ENCODE measurements at places on chromosomes 12 and 14.

DNA sequence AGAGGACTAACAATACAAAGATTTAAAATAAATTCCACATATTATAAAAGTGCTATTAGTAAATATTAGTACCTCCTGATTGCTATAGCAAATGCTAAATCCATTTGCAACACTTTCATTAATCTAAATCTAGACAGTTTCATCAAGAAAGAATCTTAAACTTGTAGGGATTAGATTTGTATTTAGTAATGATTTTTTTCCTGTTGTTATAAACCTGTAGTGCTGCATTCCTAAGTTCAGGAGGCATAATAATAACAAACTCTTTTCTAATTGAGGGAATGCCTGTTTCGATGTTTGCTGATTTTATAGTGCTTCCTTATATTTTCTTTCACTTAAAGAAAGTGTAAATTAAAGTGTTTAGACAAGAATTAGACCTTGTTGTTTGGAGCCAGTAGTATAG lies 166.1 kb downstream of the FOXA1 start:
- DNase-seq: no peak

DNA sequence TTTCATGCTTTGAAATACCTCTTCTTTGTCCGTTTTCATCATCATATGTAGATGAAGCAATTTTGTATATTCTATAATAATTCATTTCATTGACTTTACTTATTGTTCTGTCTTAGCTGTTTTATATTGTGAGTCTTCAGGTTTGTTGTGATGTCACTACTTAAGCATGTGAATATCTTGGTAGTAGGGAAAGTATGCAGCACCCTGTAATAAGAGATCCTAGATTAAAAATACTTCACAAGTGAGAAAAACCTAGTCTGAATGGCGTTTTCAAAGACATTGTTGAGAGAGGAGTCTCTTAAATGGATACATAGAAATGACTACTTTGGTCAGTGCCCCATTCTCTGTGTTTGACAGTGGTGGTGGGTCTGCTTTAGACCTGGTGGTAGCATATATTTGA lies 61.4 kb downstream of the SLC16A7 start:
- DNase-seq: no peak

DNA sequence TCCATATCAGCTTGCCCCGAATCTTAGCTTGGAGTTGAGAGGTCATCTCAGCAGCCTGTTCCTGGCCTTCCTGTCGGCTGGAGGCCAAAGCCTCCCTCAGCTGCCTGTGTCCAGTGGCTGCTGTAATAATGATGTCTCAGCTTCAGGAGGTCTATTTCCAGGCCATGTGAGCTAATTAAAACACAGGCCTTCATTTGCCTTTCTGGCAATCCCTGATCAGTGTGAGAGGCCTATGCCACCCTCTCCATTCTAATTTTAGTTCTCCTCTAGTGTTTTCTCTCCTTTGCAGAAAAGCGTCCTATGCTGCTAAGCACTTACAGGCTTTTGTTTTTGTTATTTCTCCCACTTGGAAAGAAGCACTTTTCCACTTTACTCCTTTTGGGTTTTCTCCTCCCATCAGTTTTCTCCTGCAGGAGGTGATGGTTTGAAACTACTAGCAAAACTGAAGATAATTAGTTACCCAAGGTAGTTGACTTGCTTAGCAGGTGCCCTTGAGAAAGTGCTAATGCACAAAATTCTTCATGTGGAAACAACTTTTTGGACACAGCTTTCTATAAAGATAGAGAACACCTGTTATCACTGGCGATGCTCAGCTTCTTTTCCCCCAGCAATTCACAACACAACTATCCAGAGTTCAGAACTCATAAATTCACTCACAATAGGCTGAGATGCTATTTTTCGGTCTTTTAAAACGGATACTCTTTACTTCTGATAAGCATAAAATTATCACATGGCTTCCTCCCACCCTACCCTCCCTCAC lies 255.3 kb upstream of the GARIN6 start:
- no peak for DNase-seq

- no peak for DNase-seq
Measured at GRCh38 chr12:68240079-68240478, 13.3 kb downstream of the IL22 start.

DNA sequence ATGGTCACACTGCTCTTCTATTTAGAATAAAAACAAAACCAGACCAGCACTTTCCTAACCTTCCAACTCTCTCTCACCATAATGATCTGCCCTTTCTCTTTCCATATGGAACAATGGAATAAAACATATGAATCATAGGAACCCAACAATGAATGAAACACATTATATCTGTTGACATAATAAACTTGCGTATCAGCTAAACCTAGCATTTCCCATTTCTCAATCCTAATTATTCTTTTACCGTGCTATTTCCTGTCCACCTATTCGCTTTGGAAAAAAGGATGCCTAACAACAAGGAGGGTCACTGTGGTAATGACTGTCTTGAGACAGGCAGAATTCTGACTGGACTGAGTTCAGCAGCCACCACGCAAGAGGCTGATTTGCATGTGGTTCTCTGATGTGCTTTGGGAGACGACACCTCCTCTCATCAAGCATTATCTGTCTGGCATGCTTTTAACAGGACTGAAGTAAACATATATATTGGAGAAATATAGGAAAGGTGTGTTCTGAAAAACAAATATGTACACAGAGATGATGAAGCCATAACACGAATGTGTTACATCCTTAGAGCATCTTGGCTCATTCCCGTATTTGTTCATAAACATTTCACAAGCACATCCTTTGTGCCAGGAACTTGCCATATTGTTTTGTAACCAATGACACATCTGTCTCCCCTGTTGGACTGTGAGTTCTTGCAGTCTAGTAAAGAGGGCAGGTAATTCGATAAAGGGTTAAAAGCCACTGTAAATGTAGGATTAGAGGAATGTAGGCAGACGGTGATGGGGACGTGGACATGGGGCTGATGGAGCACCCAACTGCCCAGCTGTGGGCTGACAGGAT lies 87.7 kb downstream of the PTPRB start:
- no peak for DNase-seq

GRCh38 chr12:106226884-106227640 lies 20.8 kb downstream of the CKAP4 start:
- peak; percentile 17 for DNase-seq

- DNase-seq: no peak
Measured at GRCh38 chr14:102817942-102818940, 41.0 kb downstream of the TRAF3 start.

DNA sequence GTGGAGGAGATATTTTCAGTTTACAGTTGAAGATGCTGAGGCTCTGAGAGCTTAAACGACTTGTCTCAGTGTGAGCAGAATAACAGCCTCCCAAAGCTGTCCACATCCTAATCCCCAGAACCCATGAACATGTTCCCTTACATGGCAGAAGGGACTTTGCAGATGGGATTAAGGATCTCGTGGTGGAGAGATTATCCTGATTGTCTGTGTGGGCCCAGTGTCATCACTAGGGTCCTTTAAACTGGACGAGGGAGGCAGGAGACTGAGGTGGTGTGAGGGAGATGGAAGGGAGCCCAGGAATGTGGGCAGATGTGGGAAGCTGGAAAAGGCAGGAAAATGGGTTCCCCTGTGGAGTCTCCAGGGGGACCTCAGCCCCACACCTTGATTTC lies 9.6 kb upstream of the KRT80 start:
- no peak for DNase-seq

DNA sequence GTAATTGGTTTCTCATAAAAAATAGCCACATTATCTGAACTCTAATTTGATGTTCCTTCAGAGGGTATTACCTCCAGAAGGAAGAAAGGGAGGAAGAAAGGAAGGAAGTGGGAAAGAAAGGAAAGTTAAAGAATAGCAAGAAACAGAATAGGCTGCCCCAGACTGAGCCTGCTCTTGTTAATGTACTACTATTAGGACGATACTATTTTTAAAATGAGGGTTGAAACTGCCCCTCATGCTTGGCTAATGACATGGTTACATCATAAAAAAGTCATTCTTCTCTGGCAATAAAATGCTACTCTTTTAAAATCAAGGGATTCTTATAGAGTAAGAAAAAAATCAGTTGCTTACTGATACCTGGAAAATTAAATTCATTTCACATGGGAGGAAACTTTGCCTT lies 253.0 kb downstream of the KTN1 start:
- no peak for DNase-seq

GRCh38 chr14:72630374-72630773 lies 263.5 kb downstream of the DPF3 start:
- DNase-seq: no peak

DNA sequence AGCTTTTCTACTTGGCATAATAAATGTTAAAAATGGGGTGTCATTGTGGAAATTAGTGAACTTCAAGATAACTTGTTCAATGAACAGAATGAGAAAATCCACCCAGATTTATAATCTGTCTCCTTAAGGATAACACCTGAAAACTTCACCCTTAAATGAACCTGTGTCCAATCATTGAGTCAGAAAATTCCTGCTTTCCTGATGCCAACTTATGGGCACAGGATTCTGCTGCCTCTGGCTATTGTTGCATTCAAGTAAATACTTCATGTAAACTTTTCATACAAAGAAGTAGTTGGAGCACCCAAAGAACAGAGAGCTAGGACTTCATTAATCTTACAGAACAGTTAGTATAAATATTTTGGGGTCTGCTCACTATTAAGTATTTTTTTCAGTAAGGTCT lies 98.9 kb upstream of the PLEKHA5 start:
- DNase-seq: no peak

- no peak for DNase-seq
Measured at GRCh38 chr12:109772622-109773321, 59.1 kb downstream of the FAM222A start.

GRCh38 chr14:36817071-36817930 lies 155.6 kb downstream of the PAX9 start:
- no peak for DNase-seq

GRCh38 chr12:6224550-6224949 lies 24.4 kb downstream of the CD9 start:
- no peak for DNase-seq

DNA sequence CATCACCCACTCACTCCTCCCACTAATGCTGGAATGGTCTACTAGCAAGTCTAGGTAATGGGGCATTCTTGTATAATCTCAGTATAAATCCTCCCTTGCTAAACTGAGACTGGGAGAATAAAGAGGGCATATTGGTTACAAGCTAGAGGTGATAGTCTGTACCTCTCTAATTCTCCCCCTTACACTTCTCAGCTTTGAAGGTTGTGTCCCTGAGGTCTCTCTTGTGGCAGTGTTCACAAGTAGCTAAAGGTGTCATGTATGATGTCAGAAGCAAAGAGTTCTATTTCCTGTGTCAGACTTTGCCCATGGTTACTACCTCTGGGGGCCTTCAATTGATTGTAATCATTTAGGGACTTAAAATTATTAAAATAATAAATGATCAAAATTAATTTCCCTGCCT lies 26.6 kb upstream of the CCDC196 start:
- no peak for DNase-seq

- DNase-seq: peak; percentile 96
Measured at GRCh38 chr12:79961411-79961810, 26.5 kb upstream of the PPP1R12A start.

GRCh38 chr12:69966409-69966808 lies 141.4 kb downstream of the MYRFL start:
- no peak for DNase-seq

GRCh38 chr12:122740351-122740750 lies 9.7 kb upstream of the HCAR1 start:
- no peak for DNase-seq

- no peak for DNase-seq
Measured at GRCh38 chr12:12883369-12884001, 7.9 kb upstream of the GPRC5A start.

- no peak for DNase-seq
Measured at GRCh38 chr14:93014058-93015023, 91.4 kb downstream of the CHGA start.

DNA sequence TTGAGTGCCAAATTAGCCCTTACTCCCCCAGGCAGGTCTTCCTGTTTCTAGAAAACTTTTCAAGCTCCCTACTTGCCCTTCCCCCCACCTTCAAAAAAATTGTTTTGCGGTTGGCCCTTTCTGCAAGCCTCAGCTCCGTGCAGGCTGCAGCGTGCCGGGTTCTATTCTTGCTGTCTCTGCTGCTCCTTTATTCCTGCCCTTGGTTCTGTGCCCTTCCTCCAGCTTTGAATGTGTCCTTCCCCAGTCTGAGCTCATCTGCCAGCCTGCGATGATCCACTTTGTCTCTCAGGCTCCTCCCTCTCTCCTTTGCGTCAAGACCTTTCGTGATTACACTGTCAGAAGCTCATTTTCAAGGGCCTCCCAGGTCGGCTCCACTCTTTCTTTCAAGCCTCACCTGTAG lies 98.6 kb downstream of the IRF2BPL start:
- no peak for DNase-seq

- DNase-seq: no peak
Measured at GRCh38 chr12:128290938-128291337, 24.0 kb downstream of the TMEM132C start.

GRCh38 chr12:71764587-71765321 lies 10.1 kb downstream of the RAB21 start:
- no peak for DNase-seq

GRCh38 chr12:48285751-48286650 lies 64.7 kb downstream of the ZNF641 start:
- no peak for DNase-seq

DNA sequence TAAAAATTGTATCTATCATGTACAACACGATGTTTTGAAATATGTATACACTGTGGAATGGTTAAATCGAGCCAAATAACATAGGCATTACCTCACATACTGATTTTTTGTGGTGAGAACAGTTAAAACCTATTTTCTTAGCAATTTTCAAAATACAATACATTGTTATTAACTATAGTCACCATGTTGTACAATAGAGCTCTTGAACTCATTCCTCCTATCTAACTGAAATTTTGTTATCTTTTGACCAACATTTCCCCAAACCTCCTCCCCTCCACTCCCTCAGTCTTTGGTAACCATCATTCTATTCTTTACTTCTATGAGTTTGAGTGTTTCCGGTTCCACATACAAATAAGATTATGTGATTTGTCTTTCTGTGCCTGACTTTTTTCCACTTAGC lies 6.8 kb upstream of the SLC38A2 start:
- no peak for DNase-seq

Measured in NCI-H2081 treated with DMSO at 0.1 percent for 48 hours (cell line).